ENCODE measurements at places on chromosomes 13 and 19.

DNA sequence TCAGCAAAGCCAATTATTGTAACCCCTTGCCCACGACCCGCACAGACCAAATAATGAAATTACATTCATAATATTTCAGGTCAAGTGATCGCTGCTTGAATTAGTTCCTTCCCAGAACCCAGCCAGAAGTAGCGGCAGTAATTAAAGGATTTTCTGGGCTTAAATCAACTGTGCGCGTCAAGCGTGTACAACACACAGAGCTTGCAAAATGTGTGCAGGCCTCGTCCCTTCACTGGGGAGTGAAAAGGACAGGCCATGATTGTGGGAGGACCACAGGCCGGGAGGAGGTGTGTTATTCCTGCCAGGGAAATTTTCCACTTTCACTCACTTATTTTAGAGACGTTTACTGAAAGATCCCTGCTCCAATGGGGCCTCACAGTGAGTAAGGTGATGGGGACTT is 84.9 kb downstream of the CHST8 start:
- DNase-seq, result no peak

GRCh38 chr13:47632311-47632710 is 368.8 kb downstream of the SUCLA2 start:
- DNase-seq, result peak; percentile 14

DNA sequence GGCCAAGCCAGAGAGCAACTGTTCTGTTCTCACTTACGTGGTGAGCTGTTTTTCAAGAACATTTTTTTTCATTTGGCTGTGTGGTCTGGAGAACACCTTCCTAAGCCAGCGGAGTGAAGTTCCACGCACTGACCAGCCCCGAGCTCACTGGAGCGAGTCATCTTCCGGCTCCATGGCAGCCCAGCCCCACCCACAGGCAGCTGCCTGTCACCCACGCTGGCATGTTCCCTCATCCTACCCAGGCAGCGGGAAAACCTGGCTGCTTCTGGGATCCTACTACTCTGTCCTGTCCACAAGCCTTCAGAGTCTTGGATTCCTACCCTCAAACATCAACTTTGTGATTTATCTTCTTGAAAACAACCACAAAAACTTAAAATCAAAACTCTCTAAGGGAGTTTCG is 76.2 kb downstream of the GGACT start:
- no peak for DNase-seq

GRCh38 chr13:66558506-66558905 is 671.6 kb downstream of the PCDH9 start:
- no peak for DNase-seq

DNA sequence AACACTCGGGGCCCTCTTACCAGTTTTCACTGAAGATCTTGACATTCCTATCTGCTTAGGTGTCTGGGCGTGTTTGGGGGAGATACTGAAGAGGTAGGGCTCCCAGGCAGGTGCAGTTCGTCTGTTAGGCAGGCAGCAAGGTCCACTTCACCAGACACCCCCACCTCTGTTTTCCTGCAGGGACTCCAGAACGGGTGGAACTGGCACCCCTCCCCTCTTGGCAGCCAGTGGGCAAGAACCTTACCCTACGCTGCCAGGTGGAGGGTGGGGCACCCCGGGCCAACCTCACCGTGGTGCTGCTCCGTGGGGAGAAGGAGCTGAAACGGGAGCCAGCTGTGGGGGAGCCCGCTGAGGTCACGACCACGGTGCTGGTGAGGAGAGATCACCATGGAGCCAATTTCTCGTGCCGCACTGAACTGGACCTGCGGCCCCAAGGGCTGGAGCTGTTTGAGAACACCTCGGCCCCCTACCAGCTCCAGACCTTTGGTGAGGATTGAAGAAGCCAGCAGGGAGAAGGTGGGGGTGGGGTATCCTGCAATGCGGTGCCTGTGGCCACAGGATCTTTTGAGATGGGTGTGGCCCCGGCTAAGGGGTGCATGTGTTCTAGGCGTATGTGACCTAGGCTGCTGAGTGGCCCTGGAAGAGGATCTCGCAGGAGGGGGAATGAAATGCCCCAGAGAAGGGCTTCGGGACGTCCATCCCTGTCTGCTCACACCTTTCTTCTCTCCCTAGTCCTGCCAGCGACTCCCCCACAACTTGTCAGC is 3.3 kb upstream of the ICAM4 start:
- no peak for DNase-seq

GRCh38 chr13:38463048-38463447 is 113.4 kb downstream of the UFM1 start:
- DNase-seq, result no peak

DNA sequence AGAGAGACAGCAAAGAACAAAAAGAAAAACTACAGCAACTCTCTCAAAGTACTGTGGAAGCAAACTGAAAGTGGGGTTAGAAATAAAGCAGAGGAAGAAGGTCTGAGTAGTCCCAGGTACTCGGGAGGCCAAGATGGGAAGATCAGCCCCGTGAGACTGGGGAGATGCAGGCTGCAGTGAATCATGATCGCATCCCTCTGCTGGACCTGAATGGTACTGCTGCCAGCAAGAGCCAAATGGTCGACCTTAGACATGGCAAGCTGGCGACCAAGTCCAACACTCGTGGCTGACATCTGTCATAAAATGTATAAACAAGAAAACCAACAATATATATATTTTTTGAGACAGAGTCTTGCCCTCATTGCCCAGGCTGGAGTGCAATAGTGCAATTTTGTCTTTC is 33.7 kb upstream of the ZNF724 start:
- peak; percentile 5 for DNase-seq

- no peak for DNase-seq
Observed at GRCh38 chr19:22619371-22619770, 14.8 kb upstream of the ZNF492 start.

GRCh38 chr13:111597618-111598017 is 277.2 kb downstream of the TEX29 start:
- DNase-seq, result no peak

DNA sequence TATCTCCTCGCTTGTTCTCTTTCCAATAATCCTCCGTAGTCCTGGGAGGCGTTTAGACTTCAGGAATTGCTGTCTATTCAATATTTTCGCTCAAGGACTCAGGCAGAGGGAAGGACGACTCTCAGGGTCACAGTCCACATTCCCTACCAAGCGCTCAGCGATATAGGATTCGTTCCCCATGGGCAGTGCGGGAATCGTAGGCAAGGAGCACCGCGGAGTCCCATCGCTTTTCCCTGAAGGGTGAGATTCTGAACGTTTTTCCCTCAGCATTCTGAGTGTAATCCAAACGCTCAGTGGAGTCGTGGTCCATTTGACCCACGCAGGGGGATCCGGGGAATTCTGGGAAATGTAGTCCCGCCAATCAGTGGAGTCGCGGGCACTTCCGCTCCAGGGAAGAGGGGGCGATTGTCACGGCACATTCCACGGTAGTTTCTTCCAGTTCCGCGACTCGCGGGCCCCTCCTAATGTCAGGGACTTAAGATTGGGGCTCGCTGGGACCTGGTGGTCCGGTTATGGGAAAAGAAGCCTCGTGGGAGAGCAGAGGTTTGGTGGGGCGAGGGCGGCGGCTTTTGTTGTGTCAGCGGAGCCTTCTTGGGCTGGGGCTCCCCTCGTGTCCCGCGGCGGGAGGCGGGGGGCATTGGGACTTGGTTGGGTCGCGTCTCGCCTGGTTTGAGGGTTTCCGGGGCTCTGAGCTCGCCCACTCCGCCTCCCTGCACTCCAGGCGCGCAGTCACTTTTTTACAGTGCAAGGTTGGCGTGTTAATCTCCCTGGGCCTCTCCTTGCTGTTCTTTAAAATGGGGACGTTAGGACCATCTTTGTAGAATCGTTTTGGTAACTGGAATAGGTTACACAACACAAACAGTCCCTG is at the start of gene ZNF234:
Gene ZNF234 (plus strand): TSS at position 364 of the 868 bp plus-strand sequence. CDS start 3,079 bp downstream, outside the sequence.
- peak; percentile 76 for DNase-seq

- no peak for DNase-seq
Observed at GRCh38 chr13:94030415-94031119, 448.9 kb downstream of the DCT start.

DNA sequence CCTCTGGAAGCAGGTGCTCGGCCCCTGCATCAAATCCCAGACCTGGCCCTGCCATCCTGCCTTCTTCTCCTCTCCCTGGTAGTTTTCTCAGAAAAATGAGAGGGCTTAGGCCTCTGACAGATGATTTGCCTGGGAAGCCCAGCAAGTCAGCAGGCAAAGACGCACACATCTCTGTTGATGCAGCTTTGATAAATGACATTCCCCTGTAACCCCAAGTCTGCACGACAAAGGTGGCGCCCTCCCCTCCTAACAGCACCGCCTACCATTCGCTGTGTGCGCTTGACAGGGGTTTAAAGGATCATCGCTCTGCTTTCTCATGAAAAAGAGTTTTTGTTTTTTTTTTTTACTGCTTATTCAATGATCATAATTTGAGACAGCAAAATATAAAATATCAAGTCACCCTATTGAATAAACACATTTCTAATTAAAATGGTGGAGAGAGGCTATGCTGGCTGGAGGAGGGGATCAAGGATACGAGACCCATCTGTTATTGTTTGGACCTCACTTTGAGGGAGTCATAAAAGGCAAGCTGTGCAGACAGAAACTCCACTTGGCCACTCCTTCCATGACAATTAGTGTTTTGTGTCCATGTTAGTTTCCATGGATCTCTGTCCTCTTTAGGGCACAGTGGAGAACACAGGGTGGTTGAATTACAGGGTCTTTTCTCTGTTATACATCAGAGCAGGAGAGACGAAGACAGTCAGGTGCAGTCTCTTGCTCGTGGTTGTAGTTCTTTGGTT is 126.1 kb downstream of the FGF9 start:
- no peak for DNase-seq

DNA sequence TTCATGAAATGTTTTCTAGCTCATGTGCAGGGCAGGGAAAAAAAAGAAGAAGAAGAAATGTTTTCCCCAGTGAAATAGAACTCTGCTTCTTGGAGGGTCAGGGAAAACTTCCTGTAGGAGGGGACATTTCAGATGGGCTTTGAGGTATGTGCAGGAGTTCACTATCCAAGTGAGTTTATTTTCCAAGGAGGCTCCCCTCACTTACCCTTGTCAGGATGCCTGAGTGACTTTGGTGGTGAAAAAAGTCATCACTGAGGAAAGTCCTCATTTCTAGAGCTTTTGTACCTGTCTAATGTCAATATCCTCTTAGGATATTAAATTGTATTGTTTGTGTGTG is 656 bp upstream of the C3 start:
- DNase-seq, result no peak

GRCh38 chr13:20151016-20151415 is 9.8 kb downstream of the GJA3 start:
- DNase-seq, result no peak

GRCh38 chr19:34173193-34173956 is 1.1 kb downstream of the LSM14A start:
- no peak for DNase-seq

DNA sequence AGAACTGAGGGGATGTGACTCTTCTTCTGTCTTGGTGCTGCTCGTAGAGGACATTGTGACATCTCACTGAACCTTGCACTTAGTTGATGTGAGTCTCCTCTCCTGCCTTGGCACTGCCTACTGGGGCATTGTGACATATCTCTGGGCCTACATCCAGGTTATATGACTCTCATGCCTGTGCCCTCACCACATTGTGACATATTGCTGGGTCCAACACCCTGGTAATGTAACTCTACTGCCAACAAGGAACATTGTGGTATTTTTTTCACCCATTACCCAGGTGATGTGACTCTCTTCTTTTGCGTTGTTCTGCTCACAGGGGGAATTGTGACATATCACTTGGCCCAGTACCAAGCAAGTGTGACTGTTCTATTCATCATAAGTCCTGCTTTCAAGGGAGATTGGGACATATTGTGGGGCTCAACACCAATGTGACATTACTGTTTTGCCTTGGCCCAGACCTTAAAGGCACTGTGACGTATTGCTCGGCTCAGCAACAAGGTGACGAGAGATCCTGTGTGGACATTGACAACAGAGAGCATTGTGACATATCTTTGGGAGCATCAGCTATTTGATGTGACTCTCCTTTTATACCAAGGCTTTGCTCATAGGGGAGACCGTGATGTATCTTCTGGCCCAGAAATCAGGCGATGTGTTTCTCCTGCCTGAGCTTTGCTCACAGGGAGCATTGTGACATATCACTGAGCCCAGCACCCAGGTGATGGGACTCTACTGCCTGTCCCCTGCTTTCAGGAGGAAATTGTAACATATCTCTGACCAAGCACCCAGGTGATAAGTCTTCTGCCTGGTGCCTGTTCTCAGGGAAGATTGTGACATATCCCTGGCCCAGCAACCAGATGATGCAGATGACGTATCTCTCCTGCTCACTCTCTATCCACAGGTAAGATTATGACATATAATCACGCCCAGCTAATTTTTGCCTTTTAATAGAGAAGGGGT is 12.2 kb upstream of the ZNF429 start:
- no peak for DNase-seq

GRCh38 chr13:46745706-46746105 is 51.3 kb downstream of the ESD start:
- no peak for DNase-seq
